ENCODE measurements at places on chromosomes 5 and 9.

DNA sequence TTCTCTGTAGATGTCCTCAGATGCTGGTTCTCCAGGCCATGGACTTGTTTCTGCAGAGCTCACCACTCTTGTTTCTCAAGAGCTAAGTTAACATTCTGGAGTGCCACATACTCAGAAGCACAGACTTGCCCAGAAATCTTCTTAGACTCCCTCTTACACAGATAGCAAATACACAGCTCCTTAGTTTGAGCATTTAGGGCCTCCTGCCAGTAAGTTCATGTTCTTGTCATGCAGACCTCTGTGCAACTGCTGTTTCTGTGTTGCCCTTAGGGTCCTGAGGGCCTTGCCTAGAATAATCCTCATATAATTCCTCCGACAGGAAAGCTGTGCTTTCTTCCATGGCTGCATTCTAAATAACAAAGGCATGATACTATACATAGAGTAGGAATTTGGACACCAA, 1.3 kb upstream of the PTPDC1 start:
- DNase-seq: no peak

GRCh38 chr5:111517853-111518501, 5.6 kb upstream of the STARD4 start:
- DNase-seq: no peak

GRCh38 chr5:143877196-143877595, 65.2 kb downstream of the HMHB1 start:
- DNase-seq: no peak

GRCh38 chr5:2914981-2915484, 163.6 kb upstream of the IRX2 start:
- no peak for DNase-seq

- DNase-seq: no peak
Measured at GRCh38 chr5:77798456-77798855, 22.3 kb upstream of the TBCA start.
